ENCODE measurements at places on chromosomes 12 and 14.

DNA sequence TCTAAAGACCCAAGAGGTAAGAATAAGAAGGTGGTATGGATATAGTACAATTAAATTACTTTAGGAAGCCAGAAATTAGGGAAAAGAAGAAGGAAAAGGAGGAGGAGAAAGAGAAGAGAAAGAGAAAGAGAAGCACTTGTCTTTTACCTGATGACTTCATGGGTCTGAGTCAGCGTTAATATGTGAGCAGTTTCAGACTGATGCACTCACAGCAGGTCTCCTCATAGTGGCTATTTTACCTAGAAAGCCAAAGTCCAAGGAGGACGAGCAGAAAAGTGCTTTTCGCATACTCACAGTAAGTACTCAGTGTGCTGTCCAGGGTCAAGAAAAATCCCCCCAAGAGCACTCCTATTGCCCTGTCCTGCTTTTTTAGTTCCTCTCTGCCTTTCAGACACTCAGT is 222.1 kb downstream of the C12orf42 start:
- no peak for DNase-seq

DNA sequence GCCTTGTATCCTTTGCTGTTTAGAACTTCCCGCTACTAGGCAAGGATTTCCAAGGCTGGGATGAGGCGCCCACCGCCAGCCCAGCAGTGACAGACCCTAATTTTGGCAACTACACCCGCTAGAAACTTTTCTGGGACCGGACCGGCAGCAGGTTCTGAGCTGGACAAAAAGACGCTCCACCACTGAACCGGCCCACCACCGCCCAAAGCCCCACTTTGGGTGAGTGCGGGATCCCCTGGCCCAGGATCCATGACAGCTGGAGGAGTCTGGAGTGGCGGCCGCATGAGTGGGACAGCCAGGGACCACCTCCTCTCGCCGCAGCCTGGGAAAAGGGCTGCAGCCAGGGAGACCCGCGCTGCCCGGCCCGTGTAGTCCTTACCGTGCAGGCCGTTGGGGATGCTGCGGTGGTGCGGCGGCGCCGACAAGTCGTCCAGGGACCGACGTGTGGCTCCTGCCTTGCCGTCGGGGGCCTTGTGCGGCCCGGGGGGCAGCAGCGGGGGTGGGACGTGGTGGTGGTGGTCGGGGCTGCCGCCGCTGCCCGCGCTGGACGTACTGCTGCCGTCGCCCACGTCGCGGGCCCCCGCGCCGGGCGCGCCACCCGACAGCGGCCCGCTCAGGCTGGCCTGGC is 1.1 kb downstream of the CCDC85C start:
- DNase-seq, result no peak

DNA sequence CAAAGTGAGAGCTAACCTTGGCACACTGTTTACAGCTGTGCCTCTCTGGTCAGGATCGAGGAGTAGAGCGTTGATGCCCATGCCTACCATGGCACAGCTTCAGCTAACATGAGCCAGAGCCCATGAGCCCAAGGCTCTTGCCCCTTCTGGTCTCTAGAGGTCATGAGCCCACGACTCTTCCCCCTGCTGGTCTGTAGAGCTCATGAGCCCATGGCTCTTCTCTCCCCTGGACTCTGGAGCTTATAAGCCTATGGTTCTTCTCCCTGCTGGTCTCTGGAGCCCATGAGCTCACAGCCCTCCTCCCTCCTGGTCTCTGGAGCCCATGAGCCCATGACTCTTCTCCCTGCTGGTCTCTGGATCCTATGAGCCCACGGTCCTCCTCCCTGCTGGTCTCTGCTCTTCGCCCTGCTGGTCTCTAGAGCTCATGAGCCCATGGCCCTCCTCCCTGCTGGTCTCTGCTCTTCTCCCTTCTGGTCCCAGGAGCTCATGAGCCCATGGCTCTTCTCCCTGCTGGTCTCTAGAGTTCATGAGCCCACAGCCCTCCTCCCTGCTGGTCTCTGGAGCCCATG is 16.6 kb upstream of the CLMN start:
- no peak for DNase-seq

DNA sequence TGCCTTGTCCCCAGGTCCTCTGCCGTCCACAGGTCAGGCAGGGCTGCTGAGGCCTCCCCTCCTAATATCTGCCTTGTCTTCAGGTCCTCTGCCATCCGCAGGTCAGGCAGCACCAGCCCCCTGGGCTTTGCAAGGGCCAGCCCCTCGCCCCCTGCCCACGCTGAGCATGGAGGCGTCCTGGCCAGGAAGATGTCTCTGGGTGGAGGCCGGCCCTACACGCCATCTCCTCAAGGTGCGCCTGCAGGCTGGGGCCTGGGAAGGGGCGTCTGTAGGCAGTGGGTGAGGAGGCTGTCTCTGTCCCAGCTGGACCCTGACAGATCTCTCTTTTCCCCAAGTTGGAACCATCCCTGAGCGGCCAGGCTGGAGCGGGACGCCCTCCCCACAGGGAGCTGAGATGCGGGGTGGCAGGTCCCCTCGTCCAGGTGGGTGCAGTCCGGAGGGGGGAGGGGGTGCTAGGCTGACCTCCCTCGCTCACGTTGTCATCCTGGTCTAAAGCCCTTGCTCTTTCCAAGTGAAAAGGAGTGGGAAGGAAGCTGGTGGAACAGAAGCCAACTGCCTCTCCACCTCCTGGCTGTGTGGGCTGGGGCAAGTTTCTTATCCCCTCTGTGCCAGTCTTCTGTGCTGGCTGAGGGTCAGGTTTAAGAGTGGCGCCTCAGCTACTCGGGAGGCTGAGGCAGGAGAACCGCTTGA is 13.9 kb upstream of the PUS1 start:
- DNase-seq, result no peak

DNA sequence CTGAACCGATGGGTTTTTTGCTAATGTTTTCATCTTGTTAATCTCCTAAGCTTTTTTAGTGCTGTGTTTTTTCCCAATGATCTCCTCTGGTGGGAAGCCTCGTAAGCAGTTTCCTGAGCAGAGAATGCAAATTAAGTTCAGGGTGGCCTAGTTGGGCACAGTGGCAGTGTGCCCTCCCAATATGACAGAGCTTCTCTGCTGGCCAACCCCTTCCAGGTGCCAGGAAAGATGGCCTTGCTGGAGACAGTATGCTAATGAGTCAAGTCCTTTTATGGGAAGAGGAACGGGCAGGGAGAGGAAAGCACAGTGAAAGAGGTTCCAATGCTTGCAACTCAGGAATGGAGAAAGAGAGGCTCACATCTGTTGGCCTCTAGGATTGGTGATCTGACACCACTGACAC is 115.8 kb downstream of the GCH1 start:
- DNase-seq, result no peak

- DNase-seq, result no peak
Measured at GRCh38 chr12:102441077-102441596, 39.2 kb downstream of the IGF1 start.

- no peak for DNase-seq
Measured at GRCh38 chr14:96083667-96084320, 44.6 kb downstream of the C14orf132 start.

GRCh38 chr14:33505266-33505962 is 445.5 kb downstream of the EGLN3 start:
- no peak for DNase-seq

- peak; percentile 89 for DNase-seq
Measured at GRCh38 chr14:73851567-73852382, at the start of gene PTGR2. TSS of gene PTGR2 (plus strand) at chr14:73851831. CDS start at chr14:73858863, 7,032 bp downstream.

- no peak for DNase-seq
Measured at GRCh38 chr12:34361721-34362316, 339.5 kb downstream of the ALG10 start.

DNA sequence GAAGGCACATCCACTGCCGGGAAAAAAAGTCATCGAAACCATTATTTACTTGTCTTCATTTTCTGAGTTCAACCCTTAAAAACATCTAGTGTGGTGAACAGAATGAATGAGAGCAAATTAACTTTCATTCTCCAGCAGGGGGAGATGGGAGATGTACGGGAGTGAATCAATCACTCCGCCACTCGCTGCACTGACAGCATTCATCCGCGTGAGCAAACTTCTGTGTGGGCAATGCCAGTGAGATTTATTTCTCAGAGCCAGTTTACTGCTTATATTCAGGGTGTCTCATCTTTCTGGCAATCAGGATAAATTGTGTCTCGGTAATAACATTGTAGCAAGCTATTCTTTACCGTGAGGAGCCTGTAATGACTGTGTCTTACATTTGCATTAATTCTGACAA is 463.6 kb upstream of the MIS18BP1 start:
- no peak for DNase-seq

GRCh38 chr14:81221579-81222102 is 882 bp upstream of the GTF2A1 start:
- no peak for DNase-seq

DNA sequence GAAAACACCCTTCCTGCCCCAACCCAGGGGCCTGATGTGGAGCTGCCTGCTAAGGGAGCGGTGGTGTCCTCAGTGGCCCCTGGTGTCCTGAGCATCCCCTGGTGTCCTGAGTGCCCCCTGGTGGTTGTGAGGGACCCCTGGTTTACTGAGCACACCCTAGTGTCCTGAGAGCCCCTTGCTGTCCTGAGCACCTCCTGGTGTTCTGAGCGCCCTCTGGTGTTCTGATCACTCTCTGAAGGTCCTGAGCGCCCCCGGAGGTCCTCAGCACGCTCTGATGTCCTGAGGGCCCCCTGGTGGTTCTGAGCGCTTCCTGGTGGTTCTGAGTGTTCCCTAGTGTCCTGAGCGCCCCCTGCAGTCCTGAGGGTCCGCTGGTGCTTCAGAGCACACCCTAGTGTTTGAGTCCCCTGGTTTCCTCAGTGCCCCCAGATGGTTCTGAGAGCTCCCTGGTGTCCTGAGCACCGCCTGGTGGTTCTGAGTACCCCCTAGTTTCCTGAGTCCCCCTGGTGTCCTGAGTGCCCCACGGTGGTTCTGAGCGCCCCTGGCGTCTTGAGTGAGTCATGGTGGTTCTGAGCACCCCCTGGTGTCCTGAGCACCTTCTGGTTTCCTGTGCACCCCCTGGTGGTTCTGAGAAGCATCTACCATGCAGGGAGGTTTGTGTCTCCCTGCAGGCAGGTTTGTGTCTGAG is 1004.2 kb downstream of the TMEM121 start:
- DNase-seq, result peak; percentile 9

DNA sequence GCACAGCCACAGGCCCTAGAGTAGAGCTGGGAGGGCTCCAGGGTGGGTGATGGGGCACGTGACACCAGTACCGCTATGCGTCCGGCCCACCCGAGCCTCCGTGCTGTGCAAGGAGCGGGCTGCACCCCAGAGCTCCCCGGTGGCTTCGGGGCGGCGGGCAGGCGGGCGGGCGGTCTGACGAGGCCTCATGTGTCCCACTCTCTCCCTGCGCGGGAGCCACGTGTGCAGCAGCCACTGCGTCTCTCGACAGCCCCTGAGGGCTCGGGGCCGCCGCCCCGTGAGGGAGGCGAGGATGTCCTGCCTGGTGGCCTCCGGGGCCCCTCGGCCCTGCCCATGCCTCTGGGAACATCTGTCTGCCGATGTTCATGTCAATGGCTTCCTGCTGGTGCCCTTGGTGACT is 51.2 kb upstream of the FBRSL1 start:
- DNase-seq, result no peak

GRCh38 chr14:97603201-97603600 is 806.0 kb downstream of the VRK1 start:
- DNase-seq, result no peak

GRCh38 chr14:71855399-71856036 is 76.7 kb upstream of the RGS6 start:
- peak; percentile 56 for DNase-seq

- DNase-seq, result no peak
Measured at GRCh38 chr14:30330445-30330844, 228.5 kb upstream of the G2E3 start.

DNA sequence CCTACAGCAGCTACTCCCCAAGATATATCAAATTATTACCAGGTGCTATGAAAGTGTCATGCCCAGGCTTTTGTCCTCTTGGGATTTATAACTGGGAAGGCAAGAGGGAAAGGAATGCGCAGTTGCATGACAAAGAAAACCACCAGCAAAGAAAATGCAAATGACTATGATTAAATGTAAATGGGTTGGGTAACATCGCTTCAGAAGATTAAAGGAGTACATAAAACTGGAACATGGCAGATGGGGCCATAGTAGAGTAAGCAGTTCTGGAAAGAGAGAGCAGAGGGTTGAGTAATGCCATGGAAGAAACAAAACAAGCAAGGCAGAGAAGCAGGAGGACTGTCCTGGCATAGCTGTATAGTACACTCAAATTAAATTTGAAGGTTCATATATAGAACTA is 493.1 kb downstream of the NOVA1 start:
- no peak for DNase-seq

GRCh38 chr14:91946622-91947474 is 646 bp downstream of the FBLN5 start:
- DNase-seq, result no peak

GRCh38 chr14:31835049-31835448 is 242.1 kb upstream of the ARHGAP5 start:
- DNase-seq, result no peak

DNA sequence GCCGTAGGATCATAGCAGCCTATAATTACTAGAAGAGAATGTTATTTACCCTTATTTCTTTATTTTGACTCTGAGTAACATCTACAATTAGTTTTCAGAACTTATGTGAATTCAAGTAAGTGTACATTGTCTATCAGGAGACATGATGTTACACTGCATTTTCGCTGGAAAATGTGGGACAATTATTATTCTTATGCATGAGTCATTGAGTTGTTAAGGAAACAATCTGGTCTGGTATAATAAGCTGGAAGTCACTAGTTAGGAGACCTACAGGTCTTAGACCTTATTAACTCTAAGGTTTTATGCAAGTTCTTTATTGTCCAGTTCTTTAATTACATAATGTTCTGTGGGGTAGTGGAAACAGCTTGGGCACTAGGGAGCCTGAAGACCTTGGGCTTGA is 5.8 kb downstream of the KTN1 start:
- no peak for DNase-seq

DNA sequence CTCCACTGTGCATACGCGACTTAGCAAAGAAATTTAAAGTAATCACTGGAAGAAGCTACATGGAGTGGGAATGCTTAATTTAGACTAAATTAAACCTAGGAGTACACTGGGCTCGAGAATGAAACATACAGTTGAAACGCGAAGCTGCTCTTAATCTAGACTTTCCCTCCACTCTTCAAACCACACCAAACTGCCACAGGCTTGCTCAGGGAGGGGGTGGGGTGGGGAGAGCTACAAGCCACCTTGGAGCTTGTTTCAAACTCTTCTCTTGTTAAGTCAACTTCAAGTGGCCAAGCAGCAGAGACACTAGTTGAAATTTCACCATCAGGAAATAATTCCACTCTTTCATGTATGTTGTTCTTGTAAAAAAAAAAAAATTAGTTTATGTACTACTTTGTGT is 69.9 kb downstream of the SLC38A1 start:
- no peak for DNase-seq

DNA sequence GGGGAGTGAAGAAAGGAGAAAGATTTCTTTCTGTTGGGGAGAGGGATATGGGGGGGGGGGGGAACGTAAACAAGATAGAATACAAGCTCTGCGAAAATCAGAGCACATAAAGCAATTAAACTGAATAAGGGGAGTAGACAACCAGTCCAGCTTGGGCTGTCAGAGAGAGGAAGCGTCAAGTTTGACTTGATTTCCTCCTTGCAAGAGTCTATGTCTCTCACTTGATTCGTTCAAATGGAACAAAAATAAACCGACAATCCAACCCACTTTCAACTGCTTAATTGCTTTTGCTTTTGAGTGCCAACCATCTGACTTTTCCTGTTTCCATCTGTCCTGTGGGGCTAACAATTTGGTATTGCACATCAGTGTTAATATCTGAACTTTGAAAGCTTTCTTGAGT is 942 bp downstream of the SYT1 start:
- no peak for DNase-seq

GRCh38 chr14:53285821-53286220 is 132.7 kb upstream of the DDHD1 start:
- no peak for DNase-seq

All from stimulated activated CD4-positive, alpha-beta T cell treated with anti-CD3 and anti-CD28 coated beads, Interleukin-4, amount 100 ng/mL, for 4 hours (primary cell).